LoVo (cell line): ENCODE measurements at places on chromosomes 1 and 21.

- no peak for DNase-seq
Measured at GRCh38 chr1:233079574-233079973, 129.2 kb downstream of the NTPCR start.

GRCh38 chr1:224387302-224387912 is 30.7 kb downstream of the CNIH4 start:
- no peak for DNase-seq

DNA sequence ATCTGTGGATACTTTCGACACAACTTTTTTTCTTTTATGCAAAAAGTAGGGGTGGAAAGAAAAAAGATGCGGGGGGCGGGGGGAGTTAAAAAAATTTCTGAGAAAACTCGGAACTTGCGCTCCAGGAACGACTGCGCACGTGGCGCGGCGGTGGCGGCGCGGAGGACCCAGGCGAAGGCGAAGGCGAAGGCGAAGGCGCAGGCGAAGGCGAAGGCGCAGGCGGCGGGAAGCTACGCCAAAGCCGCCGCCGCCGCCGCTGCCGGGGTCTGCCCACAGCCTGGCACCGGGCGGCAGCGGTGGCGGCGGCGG is 208 bp upstream of the BARHL2 start:
- no peak for DNase-seq

DNA sequence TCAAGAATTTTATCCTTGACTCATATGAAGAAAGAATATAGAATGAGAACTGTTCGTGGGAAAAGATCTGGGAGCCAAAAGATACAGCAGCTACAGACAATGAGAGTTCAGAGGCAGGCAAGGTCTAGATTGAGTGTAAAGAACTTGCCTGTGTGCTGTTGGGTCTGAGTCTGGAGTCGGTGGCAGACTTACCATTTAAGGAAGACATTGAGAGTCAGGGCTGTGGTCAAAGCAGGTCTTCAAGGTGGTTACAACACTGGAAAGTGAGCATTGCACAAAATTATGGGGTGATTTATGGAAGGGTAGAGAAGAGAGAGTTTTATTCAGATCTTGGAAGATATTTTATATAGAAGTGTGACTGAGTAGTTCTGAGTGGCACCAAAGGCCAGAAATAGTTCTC is 80.6 kb downstream of the TBX19 start:
- DNase-seq, result no peak

DNA sequence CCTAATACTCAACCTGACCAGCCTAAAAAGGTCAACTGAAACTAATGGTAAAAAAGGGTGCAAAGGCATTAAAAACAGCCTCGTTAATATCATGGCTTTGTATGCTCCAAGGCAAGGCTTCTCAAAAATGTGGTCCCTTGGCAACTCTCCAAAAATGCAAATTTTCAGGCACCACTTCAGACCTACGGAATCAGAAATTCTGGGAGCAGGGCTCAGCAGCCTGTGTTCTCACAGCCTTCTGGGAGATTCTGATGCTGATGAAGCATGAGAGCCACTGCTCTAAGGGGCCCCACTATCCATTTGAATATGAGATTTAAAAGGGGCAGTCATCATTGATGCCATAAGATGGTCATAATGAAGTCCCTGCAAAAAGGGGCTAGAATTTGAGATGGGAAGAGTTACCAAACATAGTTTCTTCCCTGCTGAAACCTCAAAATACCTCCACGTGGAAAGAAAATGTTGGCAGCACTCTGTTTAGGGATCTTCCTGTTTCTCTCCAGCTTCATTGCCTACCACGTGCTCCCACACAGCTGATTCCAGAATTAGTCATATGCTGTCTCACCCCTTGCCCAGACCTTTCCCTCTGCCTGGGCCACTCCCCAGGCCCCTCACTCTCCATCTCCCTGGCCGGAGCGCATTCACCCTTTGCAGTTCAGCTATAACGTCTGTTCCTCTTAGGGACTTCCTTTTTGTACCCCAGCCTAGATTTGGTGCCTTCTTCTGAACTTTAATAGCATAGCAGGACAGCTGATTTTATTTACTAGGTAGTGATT is 46.7 kb downstream of the PHC2 start:
- no peak for DNase-seq

GRCh38 chr1:168340781-168341482 is 60.3 kb downstream of the TBX19 start:
- DNase-seq, result no peak

DNA sequence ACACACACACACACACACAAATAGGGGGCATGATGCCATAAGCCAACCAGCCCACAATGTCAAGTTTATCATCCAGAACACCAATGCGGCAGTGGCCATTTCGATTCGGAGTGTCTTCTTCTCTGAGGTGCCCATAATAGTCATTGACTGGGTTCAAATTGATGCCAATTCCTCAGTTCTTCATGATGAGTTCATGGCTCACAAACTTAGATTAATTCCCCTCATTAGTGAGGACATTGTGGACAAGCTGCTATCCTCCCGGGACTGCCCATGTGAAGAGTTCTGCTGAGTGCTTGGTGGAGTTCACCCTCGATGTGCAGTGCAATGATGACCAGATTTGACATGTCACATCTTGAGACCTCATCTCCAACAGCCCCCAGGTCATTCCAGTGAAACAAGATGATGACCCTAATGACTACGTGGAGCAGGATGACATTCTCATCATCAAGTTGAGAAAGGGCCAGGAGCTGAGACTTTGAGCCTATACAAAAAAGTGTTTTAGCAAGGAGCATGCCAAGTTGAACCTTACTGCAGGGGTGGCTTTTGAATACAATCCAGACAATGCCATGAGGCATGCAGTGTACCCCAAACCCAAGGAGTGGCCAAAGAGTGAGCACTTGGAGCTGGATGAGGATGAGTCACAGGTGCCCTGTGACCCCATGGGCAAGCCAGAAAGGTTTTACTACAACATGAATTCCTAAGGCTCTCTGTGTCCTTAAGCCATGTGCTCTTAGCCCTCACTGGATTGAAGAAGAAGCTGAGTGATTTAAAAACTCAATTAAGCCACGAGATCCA is 211.6 kb upstream of the SAMSN1 start:
- no peak for DNase-seq

DNA sequence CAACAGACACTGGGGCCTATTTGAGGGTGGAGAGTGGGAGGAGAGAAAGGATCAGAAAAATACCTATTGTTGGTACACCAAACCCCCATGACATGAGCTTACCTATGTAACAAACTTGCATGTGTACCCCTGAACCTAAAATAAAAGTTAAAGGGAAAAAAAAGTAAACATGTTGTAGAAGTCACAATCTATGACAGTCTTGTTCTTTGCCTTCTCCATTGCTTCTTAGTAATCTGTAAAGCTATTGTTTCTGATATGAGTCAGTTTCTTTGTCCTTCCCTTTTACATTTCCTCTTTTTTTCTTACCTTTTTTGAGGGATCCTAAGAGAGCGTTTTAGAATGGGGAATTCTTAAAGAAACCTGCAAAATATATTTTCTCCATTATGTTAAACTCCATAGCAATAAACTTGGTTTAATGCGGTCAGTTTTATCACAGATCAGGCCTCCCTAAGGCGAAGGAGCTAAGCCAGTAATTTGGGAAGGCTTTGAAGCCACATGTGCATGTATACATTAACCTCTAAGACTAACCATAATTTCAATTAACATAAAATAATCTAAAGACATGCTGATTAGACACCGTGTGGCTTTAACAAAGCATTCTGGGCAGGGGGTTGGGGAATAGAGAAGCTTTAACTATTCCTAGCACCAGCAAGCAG is 77.8 kb upstream of the C1orf105 start:
- DNase-seq, result no peak

DNA sequence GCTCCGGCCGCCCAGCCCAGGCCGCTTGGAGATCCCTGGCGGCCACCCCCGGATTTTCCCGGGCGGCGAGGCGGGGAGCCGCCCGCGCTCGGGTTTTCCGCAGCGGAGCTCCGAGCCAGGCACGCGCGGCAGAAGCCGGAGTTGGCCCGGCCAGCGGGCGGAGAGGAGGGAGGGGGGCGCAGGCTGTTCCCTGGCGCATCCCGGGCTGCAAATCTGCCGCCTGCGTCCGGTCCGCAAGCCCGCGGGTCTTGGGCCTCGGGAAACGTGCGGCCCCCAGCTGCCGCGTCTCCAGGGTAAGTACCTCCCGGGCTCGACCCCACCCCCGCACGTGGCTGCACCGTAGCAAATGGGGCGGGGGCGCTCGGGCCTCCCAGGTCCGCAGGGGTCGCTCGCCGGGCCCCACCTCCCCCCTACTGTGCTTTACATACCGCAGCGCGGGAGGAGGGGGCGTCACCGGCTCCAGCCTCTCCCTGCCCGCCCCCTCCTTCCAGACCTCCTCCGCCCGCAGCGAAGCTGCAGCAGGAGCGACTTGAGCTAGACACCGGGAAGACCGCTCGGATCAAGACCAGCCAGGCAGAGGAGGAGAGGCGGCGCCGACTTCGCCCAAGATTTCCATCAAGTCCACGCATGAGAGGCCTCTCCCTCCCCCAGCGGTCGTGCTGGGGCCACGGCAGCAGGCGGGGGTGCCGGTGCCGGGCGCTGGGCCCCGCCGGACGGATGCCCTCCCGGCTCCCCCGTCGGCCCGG is 1.6 kb downstream of the TMEM200B start:
- no peak for DNase-seq

GRCh38 chr1:107009281-107009680 is 47.2 kb upstream of the PRMT6 start:
- no peak for DNase-seq

GRCh38 chr1:176903474-176903873 is 261.0 kb downstream of the ASTN1 start:
- DNase-seq, result no peak

DNA sequence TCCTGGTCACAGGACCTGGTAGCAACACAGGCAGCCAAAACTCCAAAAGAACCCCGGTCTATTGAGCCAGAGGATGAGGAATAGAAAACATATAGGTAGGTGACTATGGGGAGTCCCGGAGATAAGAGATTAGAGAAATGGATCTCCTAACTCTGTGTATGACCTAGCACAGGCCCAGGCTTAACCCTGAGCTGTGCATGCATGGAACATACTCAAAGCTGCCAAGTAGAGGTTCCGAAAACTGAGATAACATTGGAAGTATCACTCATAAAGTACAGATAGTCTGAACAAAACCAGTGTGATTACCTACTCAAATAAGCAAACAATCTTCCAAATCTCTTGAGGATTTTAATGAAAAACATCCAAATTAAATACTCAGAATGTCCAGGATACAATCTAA is 31.5 kb upstream of the PRDX6 start:
- DNase-seq, result no peak

- no peak for DNase-seq
Measured at GRCh38 chr1:27090911-27091310, 64.0 kb downstream of the SLC9A1 start.

DNA sequence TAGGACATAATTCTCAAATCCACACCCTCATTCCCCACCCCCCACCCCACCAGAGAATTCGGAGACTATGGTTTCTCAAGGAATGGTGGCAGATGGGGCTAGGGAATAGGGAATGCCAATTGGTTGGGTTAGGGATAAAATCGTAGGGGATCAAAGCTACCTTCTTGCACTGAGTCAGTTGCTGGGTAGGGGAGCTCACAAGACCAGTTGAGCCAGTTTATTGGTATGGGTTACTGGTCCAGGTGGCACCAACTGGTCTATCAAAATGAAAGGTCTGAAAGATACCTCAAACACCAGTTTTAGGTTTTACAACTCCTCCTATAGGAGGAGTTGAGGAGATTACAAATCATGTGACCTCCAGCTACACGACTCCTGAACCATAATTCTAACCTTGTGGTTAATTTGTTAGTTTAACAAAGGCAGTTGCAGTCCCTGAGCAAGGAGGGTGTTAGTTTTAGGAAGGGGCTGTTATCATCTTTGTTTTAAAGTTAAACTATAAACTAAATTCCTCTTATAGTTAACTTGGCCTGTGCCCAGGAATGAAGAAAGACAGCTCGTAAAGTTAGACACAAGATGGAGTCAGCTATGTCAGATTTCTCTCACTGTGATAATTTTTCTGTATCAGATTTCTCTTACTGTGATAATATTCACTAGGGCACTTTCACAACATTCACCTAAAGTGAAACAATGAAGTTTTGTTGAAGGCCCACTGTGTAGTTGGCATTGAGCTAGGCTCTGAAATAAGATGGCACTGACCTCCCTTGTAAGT is 2.5 kb downstream of the SHISAL2A start:
- DNase-seq, result no peak

DNA sequence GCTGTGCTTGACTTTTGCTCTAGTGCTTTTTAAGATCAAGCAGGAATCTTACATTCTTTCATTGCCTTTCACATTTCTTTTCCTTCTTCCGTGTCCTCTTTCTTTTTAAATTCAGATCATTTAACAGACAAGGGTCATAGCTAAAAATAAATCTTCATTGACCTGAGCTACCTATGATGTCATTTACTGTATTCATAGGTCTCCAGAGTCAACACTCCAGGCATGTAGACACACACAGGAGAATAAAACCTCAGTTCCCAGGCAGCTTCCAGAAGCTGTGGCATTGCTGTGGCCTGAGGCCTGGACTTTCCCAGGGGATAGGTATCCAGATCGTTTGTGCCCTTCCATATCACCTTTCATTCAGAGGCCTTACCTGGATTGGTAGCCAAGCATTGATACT is 38.5 kb upstream of the ENAH start:
- DNase-seq, result no peak

DNA sequence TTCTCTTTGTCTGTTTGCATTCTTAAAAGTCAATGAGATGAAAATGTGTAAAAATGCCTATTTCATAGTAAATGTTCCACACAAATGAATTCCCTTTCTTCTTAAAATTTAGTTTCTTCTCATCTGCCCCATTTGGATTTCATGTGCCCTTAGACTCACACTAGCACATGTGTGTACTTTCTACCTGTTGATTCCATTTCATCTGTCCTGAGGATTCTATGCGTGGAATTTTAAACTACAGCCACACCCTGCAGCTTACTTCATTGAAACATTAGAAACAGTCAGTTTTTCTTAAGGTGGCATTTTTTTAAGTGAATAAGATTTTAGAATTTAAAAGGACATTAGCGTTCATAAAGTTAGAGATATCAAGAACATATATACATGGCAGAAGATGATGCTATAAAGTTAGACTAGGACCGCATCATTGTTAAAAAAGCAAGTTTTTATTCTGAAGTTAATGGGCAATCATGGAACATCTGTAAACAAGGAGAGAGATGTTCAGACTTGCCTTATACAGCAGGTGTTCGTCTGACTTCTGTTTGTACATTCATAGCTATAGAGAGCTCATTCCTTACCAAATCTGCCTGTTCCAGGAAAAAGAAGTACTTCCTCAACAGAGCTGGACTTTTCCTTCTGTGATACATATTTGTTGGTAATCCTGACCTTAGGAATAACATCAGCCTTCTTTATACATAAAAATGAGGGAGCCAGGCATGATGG is 3.9 kb upstream of the TUT4 start:
- no peak for DNase-seq
